Right atrium auricular region (tissue), 2 donors: ENCODE measurements at places on chromosomes 4 and X.

- H3K27me3 ChIP-seq, result no peaks in the 10 kb centered on the region
- no peaks in the 10 kb centered on the region for H3K36me3 ChIP-seq
- DNase-seq, result no peak
- no peaks in the 10 kb centered on the region for H3K4me1 ChIP-seq
- H3K4me3 ChIP-seq, result peak overlapping the region; percentile 28
Observed at GRCh38 chr4:186570193-186570996, 15.0 kb upstream of the MTNR1A start.

- H3K27ac ChIP-seq, result no peak overlapping the region
- no peaks in the 10 kb centered on the region for H3K36me3 ChIP-seq
- peak; percentile 76 for DNase-seq
- H3K4me1 ChIP-seq, result no peaks in the 10 kb centered on the region
Observed at GRCh38 chrX:68732906-68733493, 85.5 kb downstream of the STARD8 start.

DNA sequence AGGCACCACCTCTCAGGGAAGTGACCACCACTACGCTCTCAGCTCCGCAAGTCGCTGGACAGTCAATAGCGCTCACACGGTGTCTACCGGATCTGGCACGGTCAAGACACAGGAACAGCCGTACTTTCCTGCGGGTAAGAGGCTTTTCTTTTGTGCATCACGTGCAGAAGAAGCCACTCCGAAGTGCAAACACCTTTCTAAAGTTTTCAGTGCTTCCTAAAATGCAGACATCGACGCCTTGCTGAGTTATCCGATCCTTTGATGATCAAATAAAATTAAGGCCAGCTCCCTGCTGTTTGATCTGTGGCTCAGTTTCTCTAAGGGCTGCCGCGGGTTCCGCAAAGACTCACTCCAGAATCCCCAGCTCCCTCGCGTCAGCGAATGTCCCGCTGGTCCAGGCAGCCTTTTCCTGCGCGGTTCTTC is 71.8 kb downstream of the FBXO8 start:
- no peak overlapping the region for H3K27ac ChIP-seq
- no peaks in the 10 kb centered on the region for H3K4me1 ChIP-seq
- H3K27me3 ChIP-seq, result no peaks in the 10 kb centered on the region
- H3K4me3 ChIP-seq, result no peak overlapping the region
- no peaks in the 10 kb centered on the region for H3K36me3 ChIP-seq

DNA sequence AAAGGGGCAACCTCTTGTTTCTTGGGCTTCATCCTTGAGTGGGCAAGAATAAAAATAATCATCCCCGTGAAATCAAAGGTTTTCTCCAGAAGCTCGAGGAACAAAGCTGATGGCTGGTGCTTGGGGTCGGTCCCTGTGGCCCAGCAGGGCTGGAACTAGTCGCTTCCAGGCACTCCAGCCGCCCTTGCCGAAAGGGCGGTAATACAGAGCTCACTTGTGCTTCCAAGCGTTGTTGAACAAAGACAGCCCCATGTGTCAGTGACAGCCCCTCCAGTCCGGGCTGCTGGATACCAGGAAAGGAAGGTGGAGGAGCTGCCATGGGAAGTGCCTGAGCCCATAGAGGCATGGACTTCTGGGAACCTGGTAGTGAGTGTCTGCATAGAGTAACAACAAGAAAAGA is 5.2 kb downstream of the HELT start:
- H3K4me1 ChIP-seq, result peaks cover 32% of the 10 kb centered on the region
- H3K27me3 ChIP-seq, result peaks cover 17% of the 10 kb centered on the region
- no peak for DNase-seq
- no peaks in the 10 kb centered on the region for H3K36me3 ChIP-seq
- no peak overlapping the region for H3K4me3 ChIP-seq

DNA sequence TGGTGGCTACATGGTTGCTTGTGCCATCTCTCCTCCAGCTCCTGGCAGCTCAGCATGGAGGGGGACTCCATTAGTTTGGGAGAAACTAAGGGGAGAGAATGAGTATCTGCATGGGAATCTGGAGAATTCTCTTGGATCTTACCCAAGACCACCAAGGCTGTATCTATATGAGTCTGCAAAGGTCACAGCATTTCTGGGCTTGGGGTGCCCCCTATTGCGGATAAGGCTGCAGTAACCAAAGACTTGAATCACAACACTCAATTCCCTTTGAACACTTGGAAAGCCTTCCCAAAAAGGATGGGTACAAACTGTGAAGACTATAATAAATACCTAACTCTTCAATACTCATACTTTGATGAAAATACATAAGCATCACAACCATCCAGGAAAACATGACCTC is 623.5 kb upstream of the NR3C2 start:
- DNase-seq, result no peak
- H3K4me3 ChIP-seq, result no peak overlapping the region
- no peaks in the 10 kb centered on the region for H3K27me3 ChIP-seq
- no peaks in the 10 kb centered on the region for H3K36me3 ChIP-seq
- H3K4me1 ChIP-seq, result no peaks in the 10 kb centered on the region

DNA sequence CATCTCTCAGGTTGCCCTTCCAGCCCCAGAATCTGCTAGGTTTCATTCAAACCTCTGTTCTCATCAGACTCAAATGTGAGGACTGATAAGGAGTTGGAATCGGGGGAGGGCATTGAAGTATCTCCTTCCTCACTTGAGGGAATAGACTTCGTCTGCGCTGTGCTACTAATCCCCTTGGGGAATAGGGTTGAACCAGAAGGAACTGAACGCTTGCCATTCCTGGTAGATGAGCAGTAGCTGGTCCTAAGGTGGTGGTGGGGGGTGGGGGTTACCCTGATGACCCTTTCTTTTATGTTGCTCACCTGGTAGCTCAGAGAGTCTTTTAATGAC is 692 bp upstream of the SLC9A7 start:
- H3K27ac ChIP-seq, result no peak overlapping the region
- H3K27me3 ChIP-seq, result no peaks in the 10 kb centered on the region
- H3K36me3 ChIP-seq, result no peaks in the 10 kb centered on the region
- no peaks in the 10 kb centered on the region for H3K4me1 ChIP-seq
- H3K4me3 ChIP-seq, result peak overlapping the region; percentile 55

- no peaks in the 10 kb centered on the region for H3K27me3 ChIP-seq
- no peak for DNase-seq
- no peaks in the 10 kb centered on the region for H3K4me1 ChIP-seq
- H3K27ac ChIP-seq, result no peak overlapping the region
- H3K36me3 ChIP-seq, result no peaks in the 10 kb centered on the region
Observed at GRCh38 chrX:118182681-118183080, 66.1 kb upstream of the KLHL13 start.

- no peaks in the 10 kb centered on the region for H3K27me3 ChIP-seq
- no peaks in the 10 kb centered on the region for H3K36me3 ChIP-seq
- no peak overlapping the region for H3K27ac ChIP-seq
- DNase-seq, result no peak
- no peak overlapping the region for H3K4me3 ChIP-seq
Observed at GRCh38 chrX:13283950-13284546, 35.8 kb downstream of the ATXN3L start.

DNA sequence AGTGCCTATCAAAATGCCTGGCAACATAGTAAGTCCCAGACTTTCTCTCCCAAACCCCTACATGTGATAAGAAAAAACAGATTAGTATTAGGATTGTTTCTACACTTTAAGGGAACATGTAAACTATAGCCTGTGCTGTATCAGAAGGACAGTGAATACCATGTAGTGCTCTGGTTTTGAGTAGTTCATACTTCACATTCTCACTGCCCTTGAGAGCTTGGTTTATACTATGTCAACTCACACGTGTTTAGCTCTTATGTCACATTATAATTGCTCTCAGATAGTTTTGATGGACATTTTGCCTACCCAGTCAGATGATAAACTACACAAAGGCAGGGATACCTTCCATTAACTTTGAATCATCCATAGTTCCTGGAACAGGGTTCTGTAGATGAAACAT is 58.0 kb upstream of the PGRMC2 start:
- no peaks in the 10 kb centered on the region for H3K4me1 ChIP-seq
- no peaks in the 10 kb centered on the region for H3K36me3 ChIP-seq
- H3K4me3 ChIP-seq, result no peak overlapping the region
- H3K27ac ChIP-seq, result no peak overlapping the region
- H3K27me3 ChIP-seq, result no peaks in the 10 kb centered on the region

- H3K36me3 ChIP-seq, result no peaks in the 10 kb centered on the region
- no peak overlapping the region for H3K4me3 ChIP-seq
- no peak overlapping the region for H3K27ac ChIP-seq
- H3K4me1 ChIP-seq, result no peaks in the 10 kb centered on the region
Observed at GRCh38 chr4:36549252-36549651, 267.8 kb downstream of the DTHD1 start.

DNA sequence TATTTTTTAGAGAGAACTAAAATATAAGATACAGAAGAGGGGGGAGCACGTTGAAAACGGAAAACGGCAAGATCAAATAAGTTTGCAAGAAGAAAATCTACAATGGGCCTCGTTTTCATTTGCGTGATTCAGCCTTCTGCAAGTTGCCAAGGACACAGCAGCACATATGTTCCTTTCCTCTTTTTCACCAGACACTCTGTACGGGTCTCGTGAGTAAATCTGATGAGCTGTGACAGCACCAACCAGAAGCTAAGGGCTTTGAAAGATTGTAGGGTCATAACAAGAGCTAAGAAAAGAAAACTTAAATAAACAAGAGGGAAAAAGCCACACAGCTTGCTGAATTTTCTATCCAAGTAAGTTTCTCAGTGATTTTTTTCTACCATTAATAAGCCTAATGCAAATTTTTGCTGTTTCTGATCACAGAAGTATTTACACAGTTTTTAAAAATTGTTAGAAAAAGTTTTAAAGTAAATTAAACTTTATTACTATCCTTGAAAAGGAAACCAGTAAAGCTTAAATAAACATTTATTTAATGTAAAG is 63.4 kb downstream of the SCML2 start:
- H3K4me3 ChIP-seq, result no peak overlapping the region
- H3K27ac ChIP-seq, result no peak overlapping the region
- H3K4me1 ChIP-seq, result no peaks in the 10 kb centered on the region
- no peak for DNase-seq
- no peaks in the 10 kb centered on the region for H3K27me3 ChIP-seq

- DNase-seq, result peak; percentile 38
- H3K4me1 ChIP-seq, result no peaks in the 10 kb centered on the region
- no peaks in the 10 kb centered on the region for H3K27me3 ChIP-seq
- no peaks in the 10 kb centered on the region for H3K36me3 ChIP-seq
- H3K27ac ChIP-seq, result no peak overlapping the region
- no peak overlapping the region for H3K4me3 ChIP-seq
Observed at GRCh38 chr4:8919651-8920288, 48.1 kb upstream of the HMX1 start.

DNA sequence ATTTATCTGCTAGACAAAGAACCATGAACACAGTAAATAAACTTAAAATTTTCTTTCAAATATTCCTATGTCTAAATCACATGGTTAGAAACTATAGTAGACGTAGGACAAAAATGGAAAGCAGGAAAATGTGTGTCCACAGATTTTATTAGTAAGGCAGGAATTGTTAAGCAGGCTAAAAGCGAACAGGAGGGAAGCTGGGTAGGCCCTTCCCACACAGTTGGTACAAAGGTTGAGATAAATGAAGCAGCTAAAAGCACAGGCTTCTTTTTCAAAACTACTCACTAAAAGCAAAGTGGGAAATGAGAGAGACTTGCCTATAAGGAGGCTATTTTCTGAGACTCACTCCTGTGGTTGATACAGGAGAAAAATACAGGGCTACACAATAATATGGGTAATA is 108.1 kb upstream of the PABPC4L start:
- no peaks in the 10 kb centered on the region for H3K36me3 ChIP-seq
- no peak overlapping the region for H3K27ac ChIP-seq
- H3K4me3 ChIP-seq, result no peak overlapping the region
- no peak for DNase-seq
- no peaks in the 10 kb centered on the region for H3K27me3 ChIP-seq

- no peak for DNase-seq
- H3K36me3 ChIP-seq, result peaks cover 16% of the 10 kb centered on the region
- no peaks in the 10 kb centered on the region for H3K4me1 ChIP-seq
- H3K27me3 ChIP-seq, result no peaks in the 10 kb centered on the region
- no peak overlapping the region for H3K4me3 ChIP-seq
Observed at GRCh38 chrX:71577682-71578081, 555 bp upstream of the GCNA start.

GRCh38 chr4:90281541-90282355 is 154.6 kb downstream of the CCSER1 start:
- no peak for DNase-seq
- no peaks in the 10 kb centered on the region for H3K36me3 ChIP-seq
- H3K27ac ChIP-seq, result no peak overlapping the region
- H3K27me3 ChIP-seq, result no peaks in the 10 kb centered on the region
- no peaks in the 10 kb centered on the region for H3K4me1 ChIP-seq
- no peak overlapping the region for H3K4me3 ChIP-seq

DNA sequence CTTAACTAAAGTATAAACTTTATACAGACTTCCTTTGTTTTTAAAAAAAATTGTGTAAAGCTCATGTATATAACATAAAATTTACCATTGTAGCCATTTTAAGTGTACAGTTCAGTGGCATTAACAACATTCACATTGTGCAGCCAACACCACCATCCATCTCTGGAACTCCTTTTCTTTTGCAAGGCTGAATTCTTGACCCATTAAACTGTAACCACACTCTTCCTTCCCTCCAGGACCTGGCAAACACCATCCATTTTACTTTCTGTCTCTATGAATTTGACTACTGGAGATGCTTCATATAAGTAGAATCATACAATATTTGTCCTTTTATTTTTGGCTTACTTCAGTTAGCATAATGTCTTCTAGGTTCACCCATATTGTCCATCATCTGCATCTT is 104.7 kb downstream of the RASL11B start:
- no peaks in the 10 kb centered on the region for H3K27me3 ChIP-seq
- peaks cover 9% of the 10 kb centered on the region for H3K4me1 ChIP-seq
- no peak overlapping the region for H3K4me3 ChIP-seq
- no peaks in the 10 kb centered on the region for H3K36me3 ChIP-seq
- DNase-seq, result no peak

DNA sequence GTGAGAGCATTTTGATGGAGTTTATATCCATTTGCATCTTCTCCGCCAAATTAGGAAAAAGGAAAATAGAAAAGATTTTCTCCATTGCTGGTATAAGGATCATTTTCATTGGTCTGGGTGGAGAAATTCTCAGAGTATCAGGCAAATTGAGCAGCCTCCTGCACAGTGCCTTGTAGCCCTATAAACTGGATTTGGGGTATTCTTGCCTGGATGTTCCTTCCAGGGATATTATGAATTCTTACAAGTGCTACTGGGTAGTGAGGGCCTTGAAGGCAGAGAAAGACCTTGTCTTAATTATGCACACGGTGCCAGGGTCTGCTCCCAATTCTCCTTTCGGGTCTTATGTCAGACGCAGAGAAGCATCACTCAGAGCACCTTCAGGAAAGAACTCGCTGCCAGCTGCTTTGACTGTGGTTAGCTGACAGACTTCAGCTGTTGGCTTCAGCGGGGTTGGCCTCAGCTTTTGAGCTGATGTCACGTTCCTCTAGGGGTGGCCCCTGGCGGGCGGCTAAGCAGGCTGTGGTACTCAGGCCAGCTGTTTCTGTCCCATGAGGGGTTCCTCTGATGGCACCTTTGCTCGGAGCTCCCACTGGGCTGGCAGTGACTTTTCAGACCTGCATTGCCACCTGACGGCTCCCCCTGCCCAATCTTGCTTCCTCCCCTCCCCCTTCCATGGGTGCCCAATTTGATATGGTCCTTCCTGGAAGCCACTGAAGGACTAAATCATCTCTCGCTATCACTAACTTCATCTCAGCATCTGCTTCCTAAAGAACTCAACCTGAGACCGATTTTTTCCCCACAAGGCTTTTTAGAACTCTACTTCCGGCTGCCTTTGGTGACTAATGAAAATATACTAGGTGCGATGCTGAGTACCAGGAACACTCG is 519.5 kb downstream of the BCOR start:
- H3K27me3 ChIP-seq, result no peaks in the 10 kb centered on the region
- H3K36me3 ChIP-seq, result no peaks in the 10 kb centered on the region
- no peak overlapping the region for H3K4me3 ChIP-seq

- no peaks in the 10 kb centered on the region for H3K27me3 ChIP-seq
- peaks cover 12% of the 10 kb centered on the region for H3K4me1 ChIP-seq
- H3K36me3 ChIP-seq, result no peaks in the 10 kb centered on the region
Observed at GRCh38 chr4:8048856-8049676, 109.4 kb upstream of the AFAP1 start.
